ENCODE measurements at places on chromosomes 13 and 19.
A peak's percentile ranks its signal among the peaks of the same experiment; 100 is the strongest.

- DNase-seq: no peak
Observed at GRCh38 chr19:1858412-1859081, 4.8 kb downstream of the KLF16 start.

DNA sequence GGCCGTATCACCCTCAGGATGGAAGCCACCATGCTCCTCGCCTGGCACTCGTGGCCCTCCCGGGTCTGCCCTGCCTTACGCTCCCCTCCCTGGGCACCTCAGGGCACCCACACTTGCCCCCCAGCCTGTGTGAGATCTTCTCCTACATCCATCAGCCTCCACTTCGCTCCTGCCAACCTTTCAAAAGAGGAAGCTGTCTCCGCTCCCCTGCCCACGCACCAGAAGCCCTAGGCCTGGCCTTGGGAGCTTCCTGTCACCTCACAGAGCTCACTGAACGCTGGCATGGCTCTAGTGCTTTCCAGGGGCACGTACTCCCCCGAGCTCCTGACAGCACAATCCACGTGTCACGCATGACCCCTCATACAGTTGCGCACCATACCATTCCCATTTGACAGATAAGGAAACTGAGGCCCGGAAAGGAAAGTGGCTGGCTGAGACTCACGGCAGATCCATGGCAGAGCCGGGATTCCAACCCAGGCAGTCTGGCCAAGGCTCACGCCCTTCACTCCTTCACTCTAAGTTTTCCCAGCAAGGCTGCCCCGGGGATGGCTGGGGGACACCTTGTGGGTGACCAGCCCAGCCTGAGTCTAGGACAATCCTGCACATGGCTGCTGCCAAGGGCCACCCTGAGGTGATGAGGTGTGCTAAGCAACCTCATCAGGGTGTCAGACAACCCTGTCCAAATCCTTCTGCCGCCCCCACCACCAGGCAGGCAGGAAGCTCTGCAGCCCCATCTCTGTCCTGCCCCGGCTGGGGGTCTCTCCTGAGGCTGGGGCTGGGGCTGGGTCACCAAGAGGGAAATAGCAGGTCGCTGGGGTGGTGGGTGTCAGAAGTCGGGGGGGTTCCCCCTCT lies 19.3 kb downstream of the PPP1R12C start:
- DNase-seq: no peak

- DNase-seq: no peak
Observed at GRCh38 chr19:43406297-43406696, 8.4 kb upstream of the TEX101 start.

DNA sequence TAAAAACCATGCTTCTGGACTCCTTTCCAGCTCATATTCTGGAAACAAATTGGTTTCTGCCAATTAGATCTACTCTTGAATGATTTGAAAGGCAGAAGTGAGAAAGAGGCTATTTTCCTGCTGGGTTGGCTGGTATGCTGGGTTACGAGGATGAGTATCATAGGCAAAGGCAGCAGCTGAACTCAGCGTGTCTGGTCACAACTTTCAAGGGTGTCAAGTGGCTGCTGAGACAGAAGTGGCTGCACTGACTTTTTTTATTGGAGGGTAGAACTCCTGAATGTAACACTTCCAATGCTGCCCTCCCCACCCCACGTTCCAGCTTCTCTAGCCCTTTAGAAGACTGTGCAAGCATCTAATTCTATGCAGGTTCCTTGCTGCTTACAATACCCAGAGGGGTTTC lies 8.3 kb upstream of the DZIP1 start:
- DNase-seq: no peak

DNA sequence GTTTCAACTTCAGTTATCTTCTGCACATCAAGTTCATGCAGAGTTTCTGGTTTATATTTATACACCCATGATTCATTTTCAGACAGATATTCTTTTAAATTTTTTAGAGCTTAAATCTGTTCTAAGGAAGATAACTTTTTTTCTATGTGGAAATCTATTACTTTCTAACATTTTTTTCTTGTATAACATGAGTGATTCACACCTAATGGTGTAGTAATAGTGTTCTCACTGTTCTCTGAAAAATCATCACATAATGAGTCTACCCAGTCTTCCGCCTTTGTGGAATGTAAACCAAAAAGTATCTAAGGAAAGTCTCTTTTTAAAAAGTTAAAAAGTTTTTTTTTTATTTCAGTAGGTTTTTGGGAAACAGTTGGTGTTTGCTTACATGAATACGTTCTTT lies 70.8 kb downstream of the FNDC3A start:
- DNase-seq: no peak

GRCh38 chr19:48413879-48414587 lies 20.6 kb downstream of the GRIN2D start:
- DNase-seq: peak; percentile 32

DNA sequence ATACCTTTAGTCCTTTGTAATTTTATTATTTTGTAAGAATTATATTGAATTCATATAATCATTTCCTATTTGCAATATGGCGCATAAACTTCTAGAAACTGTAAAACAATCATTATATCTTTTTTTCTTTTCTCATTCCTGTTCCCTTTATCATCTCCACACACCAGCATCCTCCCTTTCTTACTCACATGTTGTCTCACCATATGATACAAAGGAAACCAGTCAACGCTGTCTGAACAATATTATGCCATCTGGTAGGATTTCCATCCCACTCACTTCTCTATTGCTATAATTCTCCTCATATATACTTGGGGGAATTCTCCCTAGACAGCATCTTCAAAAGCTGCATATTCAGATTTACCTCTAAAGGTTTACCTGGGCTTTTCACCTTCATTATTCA lies 389.8 kb downstream of the NDFIP2 start:
- DNase-seq: no peak

- peak; percentile 72 for DNase-seq
Observed at GRCh38 chr19:14073925-14074838, 1.6 kb downstream of the MISP3 start.

GRCh38 chr13:51118809-51119431 lies 7.8 kb upstream of the C13orf42 start:
- no peak for DNase-seq

GRCh38 chr19:37304190-37304883 lies 66.6 kb upstream of the ZNF527 start:
- DNase-seq: peak; percentile 53

- DNase-seq: peak; percentile 87
Observed at GRCh38 chr19:39502640-39503417, 4.1 kb downstream of the DLL3 start.

DNA sequence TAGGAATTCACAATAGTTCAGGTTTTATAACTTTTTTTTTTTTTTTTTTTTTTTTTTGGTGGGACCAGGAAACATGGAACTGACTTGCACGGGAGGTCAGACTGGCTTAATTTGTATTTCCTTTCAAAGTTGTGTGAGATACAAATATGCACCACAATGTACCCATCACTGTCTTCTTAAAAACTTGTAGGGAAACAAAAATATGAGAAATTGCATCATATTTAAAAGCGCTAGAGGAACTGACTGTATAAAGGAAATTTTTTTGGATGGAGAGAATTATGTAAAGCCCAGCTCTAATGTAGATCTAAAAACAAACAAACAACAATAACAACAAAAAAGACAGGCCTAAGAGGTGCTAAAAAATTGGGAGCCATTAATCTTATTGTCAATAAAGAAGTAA lies 246.5 kb downstream of the DCT start:
- no peak for DNase-seq

GRCh38 chr13:88456151-88456550 lies 785.0 kb downstream of the SLITRK5 start:
- peak; percentile 51 for DNase-seq

- no peak for DNase-seq
Observed at GRCh38 chr19:31064491-31064890, 284.7 kb downstream of the TSHZ3 start.

DNA sequence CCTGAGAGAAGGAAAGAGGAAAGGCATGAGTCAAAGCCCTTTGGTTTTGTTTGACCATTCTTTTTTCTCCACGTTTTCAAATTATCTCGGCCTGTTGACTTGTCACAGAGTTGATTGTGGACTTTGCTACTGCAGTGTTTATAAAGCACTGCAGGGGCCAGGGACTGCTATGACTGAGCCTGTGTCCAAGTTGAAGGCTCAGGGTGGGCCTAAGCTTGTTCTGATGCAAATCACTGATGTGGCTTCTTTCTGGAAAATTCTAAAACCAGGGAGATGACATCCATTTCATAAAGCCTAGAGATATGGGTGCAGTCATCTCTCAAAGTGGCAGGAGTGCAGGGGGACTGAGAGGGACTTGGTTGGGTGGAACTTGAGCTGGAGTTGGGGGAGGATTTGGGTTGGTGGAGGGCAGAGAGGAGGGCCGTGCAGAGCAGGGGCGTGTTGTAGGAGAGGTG lies 1.2 kb upstream of the CXCL17 start:
- no peak for DNase-seq

GRCh38 chr13:96817336-96817941 lies 176.8 kb downstream of the OXGR1 start:
- peak; percentile 62 for DNase-seq

DNA sequence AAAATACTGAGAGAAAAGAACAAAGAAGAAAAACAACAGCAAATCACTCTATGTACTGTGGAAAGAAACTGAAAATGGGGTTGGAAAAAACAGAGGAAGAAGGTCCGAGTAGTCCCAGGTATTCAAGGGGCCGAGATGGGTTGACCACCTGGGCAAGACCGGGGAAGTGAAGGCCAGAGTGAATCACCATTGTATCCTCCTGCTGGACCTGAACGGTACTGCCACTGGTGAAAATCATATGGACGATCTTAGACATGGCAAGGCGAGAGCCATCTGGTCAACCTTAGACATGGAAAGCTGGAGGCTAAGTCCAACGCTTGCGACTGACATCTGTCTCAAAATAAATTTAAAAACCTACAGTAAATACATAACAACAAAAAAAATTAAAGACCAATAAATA lies 44.4 kb upstream of the ZNF91 start:
- no peak for DNase-seq

GRCh38 chr19:53102756-53103233 lies 427 bp downstream of the ZNF160 start:
- no peak for DNase-seq

GRCh38 chr19:30781047-30781446 lies 408.9 kb downstream of the ZNF536 start:
- no peak for DNase-seq

DNA sequence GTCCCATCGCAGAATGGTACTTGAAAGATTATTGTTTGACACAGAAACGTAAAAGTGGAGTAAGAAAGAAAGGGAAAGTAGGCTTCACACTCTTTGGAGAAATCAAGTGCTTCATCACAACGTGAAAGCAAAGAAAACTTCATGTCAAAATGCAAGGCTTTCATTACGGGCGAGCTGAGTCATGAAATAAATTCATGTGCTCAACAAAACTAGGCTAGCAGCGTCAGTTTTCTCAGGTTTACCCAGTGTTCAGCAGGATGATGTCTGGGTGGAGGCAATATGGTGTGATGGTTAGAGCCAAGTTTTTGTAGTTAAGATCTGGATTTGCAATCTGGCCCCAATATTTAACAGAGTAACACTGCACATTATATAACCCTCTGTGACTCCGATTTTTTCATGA lies 128.0 kb downstream of the TRPC4 start:
- no peak for DNase-seq

DNA sequence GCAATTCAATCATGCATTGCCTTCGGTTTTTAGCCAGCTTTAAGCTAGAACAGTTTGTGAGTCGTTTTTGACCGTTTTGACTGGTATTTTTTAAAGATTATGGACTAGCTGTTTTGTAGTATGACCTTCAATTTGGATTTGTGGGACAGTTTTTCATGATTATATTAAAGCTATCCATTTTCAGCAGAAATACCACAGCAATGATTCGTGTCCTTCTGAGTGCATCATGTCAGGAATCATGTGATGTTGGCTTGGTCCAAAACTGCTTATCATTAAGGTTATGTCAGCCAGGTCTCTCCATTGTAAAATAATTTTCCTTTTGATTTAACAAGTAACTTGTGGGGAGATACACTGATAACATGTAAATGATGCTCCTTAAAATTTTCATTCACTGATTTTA lies 229.0 kb downstream of the POSTN start:
- no peak for DNase-seq

GRCh38 chr19:15144046-15144646 lies 36.9 kb downstream of the SYDE1 start:
- DNase-seq: no peak

- no peak for DNase-seq
Observed at GRCh38 chr13:93228643-93228937, 2.0 kb downstream of the GPC6 start.
